ENCODE measurements at places on chromosomes 6 and 20. TPM values are rescaled to one million over a fixed set of nuclear protein-coding genes. Genes with fewer than 3 reads are reported as not detected.

Gene KCNQ2
- total RNA-seq = 112 TPM

DNA sequence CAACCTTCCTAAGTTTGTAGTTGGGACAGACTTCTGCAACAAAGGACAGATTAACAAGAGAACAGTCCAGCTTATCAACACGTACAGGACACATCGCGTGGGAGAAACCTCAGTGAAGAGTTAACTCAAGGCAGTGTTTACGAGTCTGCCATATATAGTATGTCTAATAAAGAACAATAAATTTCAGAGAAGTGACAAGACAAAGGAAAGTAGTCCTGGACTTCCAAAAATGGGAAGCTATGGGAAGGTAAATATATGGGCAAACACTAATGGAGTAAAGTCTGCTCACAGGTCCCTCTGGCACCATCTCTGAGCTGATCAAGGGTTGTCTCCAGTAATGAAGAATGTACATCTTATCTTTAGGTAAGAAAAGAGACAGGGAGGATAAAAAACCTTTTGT lies 34.9 kb downstream of the GCM1 start:
- peaks cover 7% of the 10 kb centered on the region for H3K4me1 ChIP-seq
- H3K27me3 ChIP-seq = no peaks in the 10 kb centered on the region
- no peak for DNase-seq
- H3K36me3 ChIP-seq = peaks cover 6% of the 10 kb centered on the region
- H3K27ac ChIP-seq = no peak overlapping the region

DNA sequence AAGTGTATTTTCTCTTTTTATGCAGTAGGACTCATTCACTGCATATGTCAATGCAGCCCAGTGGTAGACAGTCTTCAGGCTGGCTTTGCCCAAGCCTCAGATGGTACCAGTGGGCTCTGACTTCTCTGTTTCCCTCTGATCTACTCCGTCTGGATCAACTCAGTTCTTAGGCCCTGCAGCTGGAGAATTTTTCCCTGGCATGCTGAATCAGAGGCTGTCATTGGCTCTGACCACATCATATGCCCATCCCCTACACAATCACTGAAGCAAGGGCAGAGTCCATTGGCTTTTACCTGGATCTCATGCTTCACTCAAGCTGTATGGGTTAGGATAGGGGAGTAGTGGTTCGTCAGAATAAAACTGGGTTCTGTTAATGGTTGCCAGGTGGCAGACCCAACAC lies 57.8 kb downstream of the KIZ start:
- peaks cover 60% of the 10 kb centered on the region for H3K4me1 ChIP-seq
- no peaks in the 10 kb centered on the region for H3K36me3 ChIP-seq
- DNase-seq = no peak
- H3K27ac ChIP-seq = peak overlapping the region; percentile 66

- no peaks in the 10 kb centered on the region for H3K27me3 ChIP-seq
- H3K27ac ChIP-seq = no peak overlapping the region
- H3K4me3 ChIP-seq = no peak overlapping the region
- no peaks in the 10 kb centered on the region for H3K36me3 ChIP-seq
- peaks cover 3% of the 10 kb centered on the region for H3K4me1 ChIP-seq
Observed at GRCh38 chr6:68975816-68976215, 340.7 kb downstream of the ADGRB3 start.

- no peak for DNase-seq
- no peak overlapping the region for H3K4me3 ChIP-seq
- 0 out of 2 replicates have a peak overlapping the region, but pooled peaks have one; percentile 10 for H3K27ac ChIP-seq
- H3K4me1 ChIP-seq = peaks cover 18% of the 10 kb centered on the region
- peaks cover 7% of the 10 kb centered on the region for H3K36me3 ChIP-seq
Observed at GRCh38 chr6:20948556-20948955, 414.3 kb downstream of the CDKAL1 start.

All from WTC11 (cell line).